ENCODE measurements at places on chromosomes 1 and 21. TPM values are rescaled to one million over a fixed set of nuclear protein-coding genes. Genes with fewer than 3 reads are reported as not detected.

ZNF684 gene
- total RNA-seq, result 3.4 TPM

RAB4A gene
- total RNA-seq, result 44.4 TPM

CD1E gene
- total RNA-seq, result 0.39 TPM

HOOK1 gene
- total RNA-seq, result 3.9 TPM

RTCA gene
- total RNA-seq, result 20.2 TPM

KRTAP19-1 gene
- not detected for total RNA-seq

HPDL gene
- not detected for total RNA-seq

CFAP141 gene
- total RNA-seq, result not detected

OR2T11 gene
- total RNA-seq, result not detected

GRCh38 chr1:48093696-48094528 lies 96.7 kb upstream of the TRABD2B start:
- H3K4me1 ChIP-seq, result no peaks in the 10 kb centered on the region
- H3K36me3 ChIP-seq, result no peaks in the 10 kb centered on the region
- H3K27me3 ChIP-seq, result no peaks in the 10 kb centered on the region
- H3K27ac ChIP-seq, result no peak overlapping the region

GRCh38 chr1:202968895-202969295 lies 1.8 kb upstream of the CYB5R1 start:
- peaks cover 5% of the 10 kb centered on the region for H3K36me3 ChIP-seq
- no peak overlapping the region for H3K4me3 ChIP-seq
- H3K27ac ChIP-seq, result no peak overlapping the region
- H3K27me3 ChIP-seq, result no peaks in the 10 kb centered on the region
- H3K4me1 ChIP-seq, result peaks cover 46% of the 10 kb centered on the region
- peak; percentile 70 for DNase-seq

DNA sequence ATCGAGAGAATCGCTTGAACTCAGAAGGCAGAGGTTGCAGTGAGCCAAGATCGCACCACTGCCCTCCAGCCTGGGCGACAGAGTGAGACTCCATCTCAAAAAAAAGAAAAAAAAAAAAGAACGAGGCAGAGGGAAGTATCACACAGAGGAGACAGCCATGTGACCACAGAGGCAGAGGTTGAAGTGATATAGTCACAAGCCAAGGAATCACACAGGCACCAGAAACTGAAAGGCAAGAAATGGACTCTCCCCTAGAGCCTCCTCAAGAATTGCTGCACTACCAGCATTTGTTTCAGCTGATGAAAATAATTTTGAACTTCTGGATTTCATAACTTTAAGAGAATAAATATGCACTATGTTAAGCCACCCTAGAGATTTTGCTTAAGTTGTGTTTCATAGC lies 459.6 kb downstream of the PTPRC start:
- no peaks in the 10 kb centered on the region for H3K27me3 ChIP-seq
- DNase-seq, result no peak
- H3K4me1 ChIP-seq, result no peaks in the 10 kb centered on the region

DNA sequence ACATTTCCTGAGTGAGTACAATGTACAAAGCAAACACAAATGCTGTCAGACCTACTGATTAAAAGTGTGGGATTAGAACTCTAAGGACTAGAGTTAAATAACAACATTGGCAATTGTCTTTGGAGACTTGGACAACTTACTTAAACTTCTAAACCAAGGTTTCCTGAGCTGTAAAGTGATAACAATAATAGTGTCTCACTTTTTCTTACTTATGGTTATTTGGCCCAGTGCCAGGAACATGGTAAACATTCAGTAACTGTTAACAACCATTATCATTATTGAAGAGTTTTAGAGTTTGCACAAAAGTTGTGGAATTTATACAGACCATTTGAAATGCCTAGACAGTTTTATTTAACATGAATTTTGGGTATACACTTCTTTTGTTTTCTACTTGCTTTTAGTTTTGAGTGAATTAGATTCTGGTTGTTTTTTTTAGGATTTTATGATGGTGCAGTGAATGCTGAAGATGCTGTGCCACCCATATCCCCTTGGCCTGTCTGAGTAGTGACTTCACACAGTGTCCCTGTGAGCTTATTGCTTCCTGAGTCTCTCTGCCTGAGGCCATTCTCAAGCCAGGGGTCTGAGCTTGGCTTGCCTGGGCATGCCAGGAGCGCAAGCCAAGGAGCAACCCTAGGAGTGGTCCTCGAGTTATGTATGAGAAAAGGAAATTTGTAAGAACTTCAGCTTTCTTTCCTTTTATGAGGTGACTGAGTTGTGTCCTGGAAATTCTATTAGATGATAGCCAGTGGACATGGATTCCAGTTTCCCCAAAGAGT lies 932.8 kb downstream of the TTLL7 start:
- H3K27me3 ChIP-seq, result no peaks in the 10 kb centered on the region
- no peak overlapping the region for H3K4me3 ChIP-seq
- H3K36me3 ChIP-seq, result no peaks in the 10 kb centered on the region
- no peak overlapping the region for H3K27ac ChIP-seq
- DNase-seq, result no peak
- no peaks in the 10 kb centered on the region for H3K4me1 ChIP-seq

DNA sequence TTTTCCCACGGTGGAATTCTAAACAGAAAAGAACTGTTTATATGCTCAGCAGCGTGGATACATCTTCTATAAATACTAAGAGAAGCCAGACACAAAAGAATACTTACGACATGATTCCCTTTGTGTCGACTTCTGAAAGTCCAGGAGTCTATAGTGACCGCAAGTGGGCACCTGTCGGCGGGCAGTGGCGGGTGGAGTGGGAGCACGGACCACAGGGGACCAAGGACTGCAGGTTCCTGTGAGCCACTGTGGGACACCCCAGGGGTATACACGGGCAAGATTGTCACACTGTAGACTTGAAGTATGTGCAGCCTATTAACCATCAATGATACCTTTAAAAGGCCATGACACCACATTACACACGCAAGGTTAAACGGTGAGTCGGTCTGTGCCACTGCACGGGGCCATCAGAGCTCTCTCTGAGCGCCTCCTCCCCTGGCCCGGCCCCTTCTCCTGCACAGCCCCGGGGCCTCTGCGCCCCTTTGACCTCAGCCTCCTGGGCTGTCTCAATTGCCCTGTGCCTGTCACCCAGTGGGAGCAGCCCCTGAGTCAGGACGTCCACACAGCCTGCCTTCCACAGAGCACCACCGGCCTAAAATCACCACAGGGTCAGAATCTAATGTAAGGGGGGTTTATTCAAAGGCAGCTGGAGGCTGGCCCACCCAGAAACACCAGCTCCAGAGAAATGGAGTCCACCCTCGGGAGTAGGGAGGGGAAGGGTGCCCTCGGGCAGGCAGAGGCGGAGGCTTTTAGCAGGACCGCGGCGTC lies 90.0 kb upstream of the COL6A1 start:
- H3K27me3 ChIP-seq, result no peaks in the 10 kb centered on the region
- no peaks in the 10 kb centered on the region for H3K36me3 ChIP-seq
- DNase-seq, result no peak
- H3K4me3 ChIP-seq, result no peak overlapping the region
- peaks cover 51% of the 10 kb centered on the region for H3K4me1 ChIP-seq

DNA sequence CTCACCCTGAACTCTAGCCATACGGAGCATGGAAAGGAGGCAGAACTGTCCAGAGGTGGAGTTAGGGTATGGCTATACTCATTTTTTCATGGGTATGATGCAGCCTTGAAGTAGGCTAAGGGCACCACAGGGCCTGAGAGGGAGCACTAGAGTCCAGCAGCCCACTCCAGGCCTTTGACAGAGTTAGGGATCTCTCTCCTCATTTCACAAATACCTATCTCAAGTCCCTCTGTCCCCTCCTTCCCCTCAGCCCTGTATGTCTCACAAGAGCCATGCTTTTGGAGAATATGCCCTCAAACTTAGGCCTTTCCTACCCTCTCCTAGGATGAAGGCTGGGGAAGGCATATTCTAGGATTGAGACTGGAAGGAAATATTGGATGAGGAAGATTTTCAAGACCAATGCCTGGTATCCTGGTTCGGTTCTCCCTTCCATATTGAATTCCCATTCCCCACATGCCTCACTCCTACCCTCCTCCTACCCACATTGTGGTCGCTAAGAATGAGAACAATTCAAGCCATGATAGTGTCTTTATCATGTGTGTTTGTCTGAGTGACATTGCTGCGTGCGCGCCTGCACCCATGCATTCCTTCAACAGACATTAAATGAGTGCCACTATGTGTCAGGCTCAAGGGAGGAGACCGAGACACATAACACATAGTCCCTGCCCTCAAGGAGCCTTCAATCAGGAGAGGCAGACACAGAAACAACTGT lies 2.6 kb upstream of the NECTIN4 start:
- no peak overlapping the region for H3K4me3 ChIP-seq
- DNase-seq, result no peak
- no peaks in the 10 kb centered on the region for H3K36me3 ChIP-seq

GRCh38 chr1:244585867-244586266 lies 67.1 kb upstream of the DESI2 start:
- no peaks in the 10 kb centered on the region for H3K36me3 ChIP-seq
- H3K4me1 ChIP-seq, result no peaks in the 10 kb centered on the region
- H3K27ac ChIP-seq, result no peak overlapping the region
- H3K4me3 ChIP-seq, result no peak overlapping the region
- no peak for DNase-seq
- H3K27me3 ChIP-seq, result no peaks in the 10 kb centered on the region

DNA sequence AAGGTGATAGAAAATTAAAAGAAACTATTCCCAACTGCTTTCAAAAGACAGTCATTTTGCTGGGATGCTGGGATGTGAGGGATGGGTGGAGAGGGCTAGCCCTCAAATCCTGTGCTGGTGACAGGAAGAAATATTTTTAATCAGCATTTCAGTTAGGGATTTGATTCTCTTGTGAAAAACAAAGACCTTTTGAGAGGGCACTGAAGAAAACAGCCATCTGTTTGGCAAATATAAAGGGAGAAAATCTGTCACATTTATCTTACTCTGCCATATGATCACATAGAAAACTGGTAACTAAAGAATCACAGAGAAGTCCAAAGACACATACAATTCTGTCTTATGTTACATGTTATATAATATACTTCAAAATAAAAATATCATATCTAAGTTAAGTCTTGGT lies 12.3 kb downstream of the STXBP3 start:
- no peak for DNase-seq
- H3K4me3 ChIP-seq, result no peak overlapping the region
- no peak overlapping the region for H3K27ac ChIP-seq
- H3K36me3 ChIP-seq, result peaks cover 67% of the 10 kb centered on the region
- H3K27me3 ChIP-seq, result no peaks in the 10 kb centered on the region

GRCh38 chr1:40978886-40979240 lies 633 bp upstream of the CTPS1 start:
- H3K4me1 ChIP-seq, result peaks cover 21% of the 10 kb centered on the region
- H3K36me3 ChIP-seq, result no peaks in the 10 kb centered on the region
- H3K27ac ChIP-seq, result peak overlapping the region; percentile 91
- no peak for DNase-seq
- no peaks in the 10 kb centered on the region for H3K27me3 ChIP-seq

DNA sequence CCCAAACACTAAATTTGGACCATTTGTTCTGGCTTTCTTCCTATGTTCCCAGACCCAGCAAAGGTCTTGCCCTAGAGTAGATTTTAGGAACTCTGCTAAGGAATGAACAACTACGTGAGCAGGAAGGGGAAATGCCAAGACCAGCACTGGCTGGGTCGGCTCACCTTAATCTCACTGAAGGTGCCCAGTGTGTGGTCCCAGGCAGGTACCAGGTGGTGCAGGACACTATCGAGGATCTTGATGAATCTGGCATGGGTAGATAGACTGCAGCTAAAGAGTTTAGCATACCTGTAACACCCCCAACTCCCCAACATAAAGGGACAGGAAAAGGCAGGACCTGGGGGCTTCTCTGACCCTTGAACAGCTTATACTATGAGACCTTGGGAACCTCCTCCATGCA lies 3.0 kb downstream of the HECTD3 start:
- H3K4me3 ChIP-seq, result no peak overlapping the region
- no peak overlapping the region for H3K27ac ChIP-seq
- no peaks in the 10 kb centered on the region for H3K27me3 ChIP-seq
- no peak for DNase-seq
- peaks cover 28% of the 10 kb centered on the region for H3K4me1 ChIP-seq

DNA sequence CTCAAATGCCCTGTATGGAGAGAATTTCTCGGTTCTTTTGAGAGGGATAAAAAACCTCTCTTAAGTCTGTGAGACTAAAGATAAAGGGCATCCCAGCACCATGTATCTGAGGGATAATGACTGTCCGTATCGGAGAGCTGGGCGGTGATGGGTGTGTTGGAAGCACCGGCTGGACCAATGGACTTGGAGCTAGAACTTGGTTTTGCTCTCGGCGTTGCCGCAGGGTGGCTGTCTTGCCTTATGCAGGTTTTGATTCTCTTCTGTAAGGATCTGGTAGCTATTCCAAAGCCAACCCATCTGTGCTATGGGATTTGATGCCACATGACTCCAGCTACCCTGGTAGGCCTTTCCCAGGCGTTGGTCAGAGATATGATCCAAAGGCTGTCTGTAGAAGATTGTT lies 348.8 kb downstream of the KIF26B start:
- H3K36me3 ChIP-seq, result no peaks in the 10 kb centered on the region
- H3K4me3 ChIP-seq, result no peak overlapping the region
- H3K4me1 ChIP-seq, result no peaks in the 10 kb centered on the region
- DNase-seq, result no peak

- DNase-seq, result no peak
- H3K4me3 ChIP-seq, result no peak overlapping the region
- H3K4me1 ChIP-seq, result no peaks in the 10 kb centered on the region
- no peak overlapping the region for H3K27ac ChIP-seq
- H3K27me3 ChIP-seq, result no peaks in the 10 kb centered on the region
Observed at GRCh38 chr1:15989776-15990175, 13.9 kb upstream of the ZBTB17 start.

DNA sequence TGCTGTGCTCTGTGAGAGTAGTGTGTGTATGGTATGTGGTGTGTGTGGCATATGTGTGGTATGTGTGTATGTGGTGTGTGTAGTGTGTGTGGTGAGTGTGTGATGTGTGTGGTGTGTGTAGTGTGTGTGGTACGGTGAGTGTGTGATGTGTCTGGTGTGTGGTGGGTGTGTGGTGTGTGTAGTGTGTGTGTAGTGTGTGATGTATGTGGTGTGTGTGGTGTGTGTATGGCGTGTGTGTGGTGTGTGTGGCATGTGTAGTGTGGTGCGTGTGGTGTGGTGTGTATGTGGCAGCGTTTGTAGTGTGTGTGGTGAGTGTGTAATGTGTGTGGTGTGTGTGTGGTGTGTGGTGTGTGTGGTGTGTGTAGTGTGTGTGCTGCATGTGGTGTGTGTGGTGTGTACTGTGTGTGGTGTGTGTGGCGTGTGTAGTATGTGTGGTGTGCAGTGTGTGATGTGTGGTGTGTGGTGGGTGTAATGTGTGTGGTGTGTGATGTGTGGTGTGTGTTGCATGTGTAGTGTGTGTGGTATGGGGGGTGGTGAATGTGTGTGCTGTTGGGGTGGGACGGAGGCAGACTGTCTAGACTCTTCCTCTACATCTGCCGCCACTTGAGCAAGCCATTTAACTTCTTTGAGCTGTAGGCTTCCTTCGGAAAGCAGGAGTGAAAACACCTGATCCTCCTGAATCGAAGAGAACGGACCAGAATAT lies 33.5 kb downstream of the GPA33 start:
- H3K4me3 ChIP-seq, result no peak overlapping the region
- no peaks in the 10 kb centered on the region for H3K27me3 ChIP-seq
- no peaks in the 10 kb centered on the region for H3K36me3 ChIP-seq
- H3K4me1 ChIP-seq, result no peaks in the 10 kb centered on the region
- DNase-seq, result no peak
- no peak overlapping the region for H3K27ac ChIP-seq

Data from right atrium auricular region (tissue), 2 donors.